ENCODE measurements at places on chromosomes 13 and 19.

DNA sequence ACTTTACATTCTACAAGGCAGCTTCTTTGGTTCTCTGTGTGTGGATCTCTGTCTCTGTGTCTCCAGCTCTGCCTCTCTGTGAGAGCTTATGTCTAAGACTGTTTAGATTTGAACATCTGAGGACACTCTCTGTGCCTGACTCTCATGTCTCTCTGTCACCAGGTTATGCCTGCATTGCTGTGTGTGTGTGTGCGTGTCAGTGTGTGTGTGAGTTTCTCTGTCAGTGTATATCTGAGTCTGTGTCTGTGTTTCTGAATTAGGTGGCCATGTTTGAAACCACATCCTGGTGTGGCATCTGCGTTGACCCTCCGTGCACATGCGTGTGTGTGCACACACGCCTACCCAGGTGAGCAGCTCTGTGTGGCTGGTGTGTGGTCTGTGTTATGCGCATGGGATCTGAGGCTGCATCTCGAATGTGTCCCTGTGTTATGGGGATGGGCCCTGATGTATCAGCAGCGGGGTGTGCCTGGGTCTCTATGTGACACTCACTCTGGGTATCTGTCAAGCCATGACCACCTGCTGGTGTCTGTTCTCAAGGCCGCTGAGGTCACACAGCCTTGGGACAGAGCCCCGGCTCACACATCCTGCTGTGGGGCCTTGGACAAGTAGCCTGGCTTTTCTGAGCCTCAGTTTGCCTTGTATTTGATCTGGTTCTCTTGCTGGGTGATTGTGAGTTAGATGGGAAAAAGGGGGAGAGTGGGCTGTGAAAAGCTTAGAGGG is 6.7 kb downstream of the ATP1A3 start:
- no peak for DNase-seq

- no peak for DNase-seq
Measured at GRCh38 chr13:43977911-43978310, 98.2 kb downstream of the LACC1 start.

GRCh38 chr19:2055931-2056836 is 5.1 kb upstream of the MKNK2 start:
- no peak for DNase-seq

GRCh38 chr19:8611877-8612806 is 1.6 kb upstream of the ADAMTS10 start:
- no peak for DNase-seq

DNA sequence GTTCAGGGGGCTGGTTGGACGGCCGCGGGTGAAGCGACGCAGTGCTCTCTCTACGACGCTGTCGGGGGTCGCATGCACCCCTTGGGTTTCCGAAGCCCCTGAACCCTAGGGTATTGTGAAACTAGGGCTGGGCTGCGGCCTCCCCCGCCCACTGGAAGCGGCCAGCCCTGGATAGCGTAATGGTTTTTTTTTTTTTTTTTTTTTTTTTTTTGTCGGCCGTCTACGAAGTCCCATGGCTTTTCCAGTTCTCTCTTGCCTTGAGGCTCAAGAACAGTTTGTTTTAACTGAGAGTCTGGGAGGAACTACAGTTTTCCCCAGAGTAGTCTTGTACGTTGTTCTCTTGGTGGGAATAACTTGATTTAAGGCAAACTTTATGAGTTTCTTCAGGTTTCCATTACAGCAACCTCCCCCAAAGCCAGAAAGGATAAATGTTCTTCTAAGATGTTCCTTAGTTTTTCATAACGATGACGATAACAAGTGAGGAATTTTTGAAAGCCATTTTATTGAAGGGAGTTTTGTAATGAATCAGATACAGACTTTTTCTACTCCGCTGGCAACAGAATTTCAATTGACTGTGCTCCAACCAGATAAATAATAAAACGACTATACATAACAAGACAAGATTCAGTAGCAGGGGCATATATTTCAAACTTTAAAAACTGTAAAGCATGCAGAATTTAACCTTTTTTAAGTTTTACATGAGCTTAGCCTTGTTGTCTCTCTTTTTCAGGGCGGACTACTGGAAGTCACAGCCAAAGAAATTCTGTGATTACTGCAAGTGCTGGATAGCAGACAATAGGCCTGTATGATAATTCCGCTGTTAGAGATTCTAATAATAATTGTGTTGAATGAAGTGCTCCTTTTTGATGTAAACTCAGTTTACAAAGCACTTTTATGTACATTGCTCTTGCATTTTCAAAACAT is 867 bp downstream of the WBP4 start:
- DNase-seq, result no peak

- DNase-seq, result no peak
Measured at GRCh38 chr13:34591129-34591528, 350.9 kb upstream of the NBEA start.

DNA sequence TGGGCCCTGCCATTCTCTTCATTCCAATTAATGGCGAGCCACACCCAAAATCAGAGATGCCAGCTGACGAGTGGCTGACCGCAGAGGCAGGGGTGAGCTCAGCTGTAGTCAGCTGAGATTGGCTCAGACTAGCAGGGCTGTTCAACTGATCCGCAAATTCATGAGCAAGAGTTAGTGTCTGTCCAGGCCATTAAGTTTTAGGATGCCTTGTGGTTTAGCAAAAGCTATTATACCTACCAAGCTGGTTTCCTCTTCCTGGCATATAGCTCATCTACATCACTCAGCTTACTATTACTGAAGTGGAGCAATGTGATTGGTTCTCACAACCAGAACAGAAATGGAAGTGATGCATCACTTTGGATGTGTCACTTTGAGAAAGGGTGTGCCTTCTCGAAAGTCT is 148.7 kb downstream of the NALCN start:
- no peak for DNase-seq

GRCh38 chr19:28498404-28498976 is 714.5 kb downstream of the UQCRFS1 start:
- no peak for DNase-seq

- DNase-seq, result no peak
Measured at GRCh38 chr19:33284756-33285155, 17.6 kb downstream of the CEBPA start.

DNA sequence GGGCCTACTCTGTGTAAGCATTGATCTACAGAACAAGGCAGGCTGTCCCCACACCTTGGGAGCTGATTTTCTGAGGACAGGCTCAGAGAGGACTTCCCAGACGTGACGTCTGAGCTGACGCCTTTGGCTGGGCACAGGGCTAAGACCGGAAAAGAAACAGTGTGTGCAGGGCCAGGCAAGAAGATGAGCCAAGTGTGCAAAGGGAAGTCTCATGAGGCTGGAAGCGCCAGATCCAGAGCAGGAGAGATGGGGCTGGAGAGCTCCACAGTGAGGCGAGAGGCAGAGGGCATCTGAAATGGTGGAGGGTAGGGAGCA is 12.7 kb downstream of the IGLON5 start:
- DNase-seq, result no peak

DNA sequence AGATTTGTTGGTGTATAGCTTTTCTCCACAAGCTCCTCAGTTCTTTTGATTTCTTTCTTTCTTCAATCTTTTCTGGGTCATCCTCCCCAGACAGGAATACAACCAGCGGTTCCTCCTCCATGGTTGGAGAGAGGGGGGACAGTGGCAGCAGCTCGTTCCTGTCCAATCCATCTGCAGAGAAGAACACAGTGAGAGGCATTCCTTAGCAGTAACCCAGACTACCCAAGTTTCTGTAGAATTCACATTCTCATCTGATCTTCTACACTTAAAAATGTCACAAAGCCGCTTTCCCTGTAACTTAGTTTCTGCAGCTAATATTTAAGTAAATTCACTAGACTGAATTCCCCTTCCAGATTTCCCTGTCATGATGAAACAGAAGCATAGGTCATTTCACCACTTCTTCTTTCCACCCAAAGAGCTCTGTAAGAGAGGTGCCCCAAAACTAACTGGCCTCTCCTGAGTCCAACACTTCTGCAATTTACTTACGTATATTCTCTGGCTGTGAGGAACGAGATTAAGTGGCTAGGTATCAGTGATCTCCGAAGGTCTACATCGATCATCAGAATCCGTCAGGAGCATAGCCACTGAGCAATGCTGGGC is 171.9 kb downstream of the TBC1D4 start:
- no peak for DNase-seq

- DNase-seq, result no peak
Measured at GRCh38 chr13:109668433-109669233, 117.8 kb downstream of the IRS2 start.

GRCh38 chr13:95745289-95745688 is 68.3 kb downstream of the DNAJC3 start:
- DNase-seq, result no peak

GRCh38 chr19:18558202-18558555 is 509 bp downstream of the KXD1 start:
- DNase-seq, result no peak

DNA sequence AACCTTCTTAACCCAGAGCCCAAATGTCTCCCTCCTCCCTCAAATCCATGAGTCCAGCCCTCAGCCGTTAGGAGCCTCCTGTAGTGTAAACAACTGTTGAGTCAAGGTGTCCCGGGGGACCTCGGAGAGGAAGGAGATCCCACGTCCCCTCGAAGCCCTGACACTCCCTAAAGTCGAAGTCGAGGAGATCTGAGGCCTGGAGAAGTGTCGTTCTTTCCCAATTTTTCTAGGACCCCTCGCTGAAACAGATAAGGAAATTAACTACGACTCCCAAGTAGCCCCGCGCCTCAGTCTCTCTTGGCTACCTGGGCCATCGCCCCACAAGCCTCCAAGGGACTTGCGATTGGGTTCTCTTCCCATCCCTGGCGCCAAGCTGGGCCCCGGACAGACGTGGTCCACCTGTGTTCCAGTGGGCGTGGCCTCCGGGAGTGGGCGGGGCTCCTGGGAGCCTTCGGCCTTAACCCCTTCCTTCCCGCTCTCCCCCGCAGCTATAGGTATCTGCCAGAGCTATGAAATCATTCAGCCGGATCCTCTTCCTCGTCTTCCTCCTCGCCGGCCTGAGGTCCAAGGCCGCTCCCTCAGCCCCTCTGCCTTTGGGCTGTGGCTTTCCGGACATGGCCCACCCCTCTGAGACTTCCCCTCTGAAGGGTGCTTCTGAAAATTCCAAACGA is 869 bp downstream of the GFY start:
- no peak for DNase-seq

DNA sequence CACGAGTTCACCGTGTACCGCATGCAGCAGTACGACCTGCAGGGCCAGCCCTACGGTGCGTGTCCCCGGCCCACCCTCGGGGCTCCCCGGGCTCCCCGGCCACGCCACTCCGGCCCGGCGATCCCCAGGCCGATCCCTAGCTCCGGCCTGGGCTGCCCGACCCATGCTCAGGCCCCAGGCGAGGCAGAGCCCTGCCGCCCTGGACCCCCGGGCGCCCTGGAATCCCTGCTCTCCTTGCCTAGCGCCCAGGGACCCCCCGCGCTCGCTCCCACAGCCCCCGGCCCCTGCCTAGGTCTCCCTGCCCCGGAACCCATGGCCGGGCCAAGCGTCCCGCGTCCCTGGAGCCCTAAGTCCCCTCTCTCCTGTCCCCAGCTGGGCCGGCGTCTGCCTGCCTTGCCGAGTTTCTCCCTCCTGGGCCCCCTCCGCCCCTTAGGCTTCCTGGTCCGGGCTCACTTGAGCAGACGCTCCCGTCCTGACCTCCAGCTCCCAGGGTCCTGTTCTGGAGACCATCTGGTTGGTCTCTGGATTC is 494 bp downstream of the NCLN start:
- no peak for DNase-seq

DNA sequence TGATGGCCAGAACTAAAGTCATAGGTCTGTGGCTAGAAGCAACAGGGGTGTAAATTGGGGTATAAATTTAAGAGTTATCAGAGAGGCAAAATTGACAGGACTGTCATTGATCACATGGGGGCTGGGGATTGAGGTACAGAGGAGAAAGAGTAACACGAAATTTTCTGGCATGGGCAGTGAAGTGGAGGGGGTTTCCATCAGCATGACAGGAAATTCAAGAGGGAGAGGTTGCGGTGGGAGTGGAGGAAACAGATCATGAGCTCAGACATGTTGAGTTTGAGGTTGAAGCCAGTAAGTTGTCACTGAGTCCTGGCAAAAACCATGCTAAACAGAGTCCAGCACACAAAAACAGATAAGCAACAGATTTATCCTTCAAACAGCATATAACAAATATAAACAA is 192.1 kb upstream of the TSC22D1 start:
- DNase-seq, result no peak

DNA sequence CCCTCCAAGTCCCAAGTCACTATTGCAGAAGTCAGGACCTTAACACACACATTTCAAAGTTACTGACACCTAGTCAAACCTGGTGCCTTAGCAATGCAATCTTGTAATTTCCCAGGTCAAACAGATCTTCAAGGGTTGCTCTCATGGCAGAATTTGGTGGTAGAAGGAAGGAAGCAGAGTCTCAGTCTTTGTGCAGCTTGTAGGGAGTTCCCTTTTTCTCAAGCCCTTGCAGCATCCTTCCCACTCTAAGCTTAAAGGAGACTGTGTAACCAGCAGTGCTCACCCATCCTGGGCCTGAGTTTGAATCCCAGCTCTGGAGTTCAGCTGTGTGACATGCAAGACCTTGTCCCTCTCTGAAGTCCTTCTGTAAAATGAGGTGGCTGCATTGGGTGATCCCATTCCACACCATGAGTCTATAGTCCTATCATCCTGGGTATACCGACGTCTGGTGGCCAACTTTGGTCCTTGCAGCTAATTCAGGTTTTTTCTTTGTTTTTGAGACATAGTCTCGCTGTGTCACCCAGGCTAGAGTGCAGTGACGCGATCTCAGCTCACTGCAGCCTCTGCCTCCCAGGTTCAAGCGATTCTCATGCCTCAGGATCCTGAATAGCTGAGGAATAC is 9.8 kb downstream of the SIGLEC10 start:
- DNase-seq, result no peak

GRCh38 chr13:45339867-45340266 is 1.1 kb downstream of the TPT1 start:
- no peak for DNase-seq

- DNase-seq, result no peak
Measured at GRCh38 chr13:82634946-82635345, 1247.3 kb downstream of the SLITRK1 start.

DNA sequence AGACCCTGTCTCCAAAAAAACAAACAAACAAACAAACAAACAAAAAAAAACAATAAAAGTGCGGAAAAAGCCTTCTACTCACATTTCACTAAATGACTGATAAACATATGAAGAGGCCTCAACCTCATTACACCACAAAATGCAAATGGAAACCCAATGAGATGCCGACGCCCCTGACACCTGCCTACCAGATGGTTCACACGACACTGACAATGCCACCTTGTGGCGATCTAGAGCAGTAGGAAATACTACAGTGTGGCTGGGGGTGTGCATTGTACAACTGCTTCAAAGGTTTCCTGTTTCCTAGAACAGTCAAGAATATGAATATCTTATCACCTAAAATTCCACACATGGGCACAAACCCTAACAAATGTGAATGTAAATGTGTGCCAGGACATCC is 14.0 kb downstream of the SCGB2B2 start:
- DNase-seq, result no peak

- DNase-seq, result no peak
Measured at GRCh38 chr13:59477011-59477410, 686.7 kb downstream of the DIAPH3 start.

- DNase-seq, result no peak
Measured at GRCh38 chr13:41271456-41272285, 8.3 kb upstream of the MTRF1 start.

- no peak for DNase-seq
Measured at GRCh38 chr19:56123266-56123891, 2.3 kb upstream of the ZNF787 start.
